ENCODE measurements at places on chromosomes 5 and 9.

- DNase-seq = no peak
Observed at GRCh38 chr9:38394416-38394815, 1.9 kb downstream of the ALDH1B1 start.

DNA sequence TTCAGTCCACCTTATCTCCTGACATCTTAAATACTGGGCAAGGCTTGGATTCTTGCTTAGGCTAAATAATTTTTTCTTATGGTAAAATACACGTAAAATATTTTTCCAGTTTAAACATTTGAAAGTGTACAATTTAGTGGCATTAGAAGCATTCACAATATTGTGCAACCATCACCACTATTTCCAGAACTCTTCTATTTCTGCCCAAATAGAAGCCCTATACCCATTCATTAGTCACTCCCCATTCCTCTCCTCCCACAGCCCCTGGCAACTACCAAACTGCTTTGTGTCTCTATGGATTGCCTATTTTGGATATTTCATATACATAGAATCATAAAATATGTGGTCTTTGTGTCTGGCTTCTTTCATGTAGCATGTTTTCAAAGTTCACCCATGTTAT lies 57.6 kb downstream of the IL31RA start:
- no peak for DNase-seq

GRCh38 chr9:112489039-112489546 lies 2.5 kb downstream of the KIAA1958 start:
- DNase-seq = no peak

- no peak for DNase-seq
Observed at GRCh38 chr5:53291528-53291927, 182.0 kb upstream of the MOCS2 start.

GRCh38 chr5:98121036-98121936 lies 652.2 kb upstream of the RGMB start:
- DNase-seq = no peak

Data from GF-D8 (cell line).